ENCODE measurements at places on chromosomes 12 and 14.

GRCh38 chr12:21662122-21662792 lies 4.6 kb upstream of the LDHB start:
- no peak for DNase-seq

- DNase-seq, result no peak
These were observed 249.7 kb upstream of the AVPR1A start for GRCh38 chr12:63400718-63401117.

DNA sequence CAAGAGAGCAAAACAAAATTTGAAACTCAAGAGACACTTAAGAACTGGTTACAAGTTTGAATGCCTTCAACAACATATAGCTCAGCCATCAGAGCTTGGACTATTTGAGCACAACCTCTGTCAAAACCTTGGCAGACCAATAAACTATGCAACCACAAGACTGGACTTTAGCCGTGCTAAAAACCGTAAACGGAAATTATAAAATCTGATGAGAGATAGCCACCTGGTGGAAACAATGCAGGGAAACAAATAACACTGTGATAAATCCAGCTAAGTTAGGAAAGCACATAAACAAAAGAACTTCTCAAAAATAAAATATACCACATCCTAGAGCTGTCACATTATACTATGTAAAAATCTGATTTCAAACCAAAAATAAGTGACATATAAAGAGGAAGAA lies 1074.2 kb upstream of the NOVA1 start:
- DNase-seq, result no peak

- DNase-seq, result no peak
These were observed 25.6 kb upstream of the CISTR start for GRCh38 chr12:53777412-53777811.

DNA sequence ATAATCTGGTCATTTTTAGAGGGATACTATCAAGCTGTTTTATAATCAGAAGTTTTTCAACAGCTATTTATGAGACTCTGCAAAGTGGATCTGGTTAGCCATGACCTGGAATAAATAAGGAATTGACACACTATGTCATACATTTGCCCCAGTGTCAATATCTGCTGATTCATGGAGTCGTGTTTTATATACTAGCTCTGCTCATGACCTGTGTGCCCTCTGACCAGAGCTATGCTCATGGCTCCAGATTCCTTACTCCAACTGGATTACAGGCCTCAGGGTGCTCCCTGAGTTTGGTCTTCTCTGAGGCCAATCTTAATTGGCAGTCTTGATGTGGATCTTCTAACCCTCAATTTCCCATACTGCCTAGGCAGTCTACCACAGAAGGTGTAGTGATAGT lies 141.1 kb downstream of the FOXA1 start:
- no peak for DNase-seq

DNA sequence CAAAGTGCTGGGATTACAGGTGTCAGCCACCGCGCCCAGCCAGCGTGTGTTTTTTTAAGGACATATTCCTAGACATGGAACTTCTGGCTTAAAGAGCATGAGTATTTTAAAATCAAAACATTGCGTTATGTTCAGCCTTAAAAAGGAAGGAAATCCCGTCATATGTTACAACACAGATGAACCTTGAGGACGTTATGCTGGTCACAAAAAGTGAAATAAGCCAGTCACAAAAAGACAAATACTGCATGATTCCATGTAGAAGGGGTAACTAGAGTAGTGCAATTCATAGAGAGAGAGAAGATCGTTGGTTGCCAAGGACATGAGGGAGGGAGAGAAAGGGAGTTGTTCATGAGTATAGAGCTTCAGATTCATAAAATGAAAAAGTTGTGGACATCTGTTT lies 53.9 kb downstream of the ACACB start:
- DNase-seq, result no peak
